ENCODE measurements at places on chromosomes 2 and 18. TPM values are rescaled to one million over a fixed set of nuclear protein-coding genes. Genes with fewer than 3 reads are reported as not detected.

Gene ALPP
- not detected for total RNA-seq

Gene SCN9A
- total RNA-seq = 6.2 TPM

Gene SRD5A2
- total RNA-seq = 0.07 TPM

Gene HADHB
- total RNA-seq = 135 TPM

Measured in nasal cavity respiratory epithelium epithelial cell of viscerocranial mucosa (primary cell).